ENCODE measurements at places on chromosomes 13 and 19. TPM values are rescaled to one million over a fixed set of nuclear protein-coding genes. Genes with fewer than 3 reads are reported as not detected.

GRCh38 chr13:113411216-113412023 lies 41.9 kb downstream of the ADPRHL1 start:
- DNase-seq = peak; percentile 56

The RNF113B gene
- polyA plus RNA-seq = not detected

GRCh38 chr13:54637366-54637765 lies 1608.8 kb downstream of the OLFM4 start:
- no peak for DNase-seq

GRCh38 chr13:114118086-114118485 lies 14.3 kb downstream of the RASA3 start:
- DNase-seq = no peak

GRCh38 chr13:36026531-36026930 lies 104.7 kb downstream of the DCLK1 start:
- DNase-seq = no peak

- DNase-seq = no peak
Measured at GRCh38 chr19:9115307-9115813, at the start of gene OR7G1. Gene OR7G1, minus strand, starts transcription at chr19:9115763. Its CDS starts 0 bp downstream, at chr19:9115763.

DNA sequence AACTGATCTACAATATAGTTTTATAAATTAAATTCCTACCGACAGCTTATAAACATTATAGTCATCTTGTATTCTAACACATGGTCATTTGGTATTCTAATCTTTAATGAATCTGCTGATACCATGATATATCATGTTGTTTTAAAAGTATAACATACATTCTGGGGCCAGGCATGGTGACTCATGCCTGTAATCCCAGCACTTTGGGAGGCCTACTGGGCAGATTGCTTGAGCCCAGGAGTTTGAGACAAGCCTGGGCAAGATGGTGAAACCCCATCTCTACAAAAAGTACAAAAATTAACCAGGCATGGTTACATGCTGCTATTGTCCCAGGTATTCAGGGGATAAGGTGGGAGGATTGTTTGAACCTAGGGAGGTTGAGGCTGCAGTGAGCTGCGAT lies 3.1 kb downstream of the ZNF383 start:
- no peak for DNase-seq

The TSSK6 gene
- 0.89 TPM for polyA plus RNA-seq

GRCh38 chr19:38464421-38465082 lies 31.1 kb downstream of the RYR1 start:
- no peak for DNase-seq

- DNase-seq = peak; percentile 55
Measured at GRCh38 chr13:107258599-107259187, 690.8 kb upstream of the ARGLU1 start.

The CHST8 gene
- polyA plus RNA-seq = 0.67 TPM

GRCh38 chr19:41478875-41479756 lies 36.2 kb downstream of the ERICH4 start:
- no peak for DNase-seq

DNA sequence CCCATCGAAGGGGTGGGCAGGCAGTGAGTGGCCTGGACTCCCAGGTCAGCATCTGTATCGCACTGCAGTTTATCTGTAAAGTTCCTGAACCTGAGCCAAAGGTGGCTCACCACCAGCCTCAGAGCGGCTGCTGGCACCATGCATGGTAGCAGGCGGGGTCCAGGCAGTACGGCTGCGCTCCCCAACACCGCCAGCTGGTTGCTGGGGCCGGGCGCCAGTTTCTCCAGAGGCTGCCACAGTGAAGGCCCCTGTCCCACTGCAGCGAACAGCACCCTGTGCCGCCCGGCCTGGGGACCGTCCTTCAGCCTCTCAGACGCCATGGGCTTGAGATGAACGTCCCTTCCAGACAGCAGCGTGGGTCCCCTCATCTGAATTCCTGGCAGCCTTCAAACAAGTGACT lies 109.8 kb downstream of the KDM4B start:
- DNase-seq = no peak

The RAB8A gene
- 51.4 TPM for polyA plus RNA-seq

DNA sequence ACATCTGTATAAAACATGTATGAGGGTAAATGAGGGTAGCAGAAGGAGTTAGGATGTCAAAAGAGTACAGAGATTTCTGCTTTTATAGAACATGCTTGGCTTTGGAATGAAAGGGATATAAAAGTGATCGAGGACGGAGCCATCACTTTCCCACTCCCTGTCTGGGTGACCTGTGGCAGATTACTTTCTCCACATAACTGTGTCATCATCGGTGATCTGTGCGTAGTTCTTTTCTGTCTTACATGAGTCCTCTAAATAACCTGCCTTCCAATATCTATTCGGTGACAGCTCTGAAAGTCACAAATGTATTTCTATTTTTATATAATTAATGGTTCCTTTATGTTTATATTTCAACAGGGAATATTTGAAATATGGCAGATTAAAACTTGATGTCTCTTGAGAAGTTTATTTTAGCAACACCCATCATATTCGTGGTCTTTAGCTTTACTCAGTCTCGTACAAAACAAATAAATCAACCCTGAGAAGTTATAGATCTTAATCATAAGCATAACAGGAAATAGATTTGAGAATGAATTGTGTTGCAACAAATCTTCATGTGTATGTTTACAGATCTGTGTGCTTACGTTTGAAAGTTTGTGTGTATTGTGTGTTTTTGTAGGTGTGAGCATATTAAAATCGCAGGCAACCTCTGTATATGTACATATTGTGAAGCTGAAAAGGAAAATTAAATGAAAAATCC lies 1094.3 kb downstream of the EFNB2 start:
- DNase-seq = no peak

The TJP3 gene
- polyA plus RNA-seq = 57.8 TPM

- DNase-seq = no peak
Measured at GRCh38 chr19:2191456-2192310, 27.9 kb downstream of the DOT1L start.

The CGB8 gene
- polyA plus RNA-seq = not detected

DNA sequence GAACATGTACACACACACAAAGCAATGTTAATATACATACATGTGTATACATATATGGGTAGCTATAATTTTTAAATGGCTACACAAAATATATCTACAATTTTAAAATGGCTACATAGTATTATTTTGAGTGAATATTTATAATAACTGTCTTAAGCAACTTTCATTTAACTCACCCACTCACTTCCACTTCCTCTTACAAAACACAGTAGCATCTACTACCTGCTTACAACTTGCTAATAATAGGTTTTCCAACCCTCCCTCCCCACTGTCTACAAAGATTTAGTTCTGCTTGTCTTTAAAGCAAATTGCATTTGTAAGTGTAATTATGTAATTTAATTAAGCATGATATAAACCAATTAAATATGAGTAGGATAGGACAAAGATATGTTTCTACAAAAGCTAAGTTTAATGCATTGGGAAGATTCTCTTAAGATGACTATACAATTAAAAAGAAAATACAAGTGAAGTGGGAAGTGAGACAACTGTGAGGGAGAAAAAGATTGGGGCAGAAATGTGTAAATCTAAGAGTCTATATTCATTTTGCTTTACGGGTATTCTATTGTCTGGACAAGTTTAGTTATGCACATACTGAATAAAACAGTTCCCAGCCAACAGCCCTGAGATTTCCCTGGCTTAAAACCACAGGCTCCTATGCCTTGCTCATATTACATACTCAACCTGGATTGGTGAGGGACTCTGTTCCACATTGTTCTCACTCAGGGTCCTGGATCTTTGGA lies 583.1 kb downstream of the EFNB2 start:
- DNase-seq = no peak

The XRCC1 gene
- polyA plus RNA-seq = 15.4 TPM

DNA sequence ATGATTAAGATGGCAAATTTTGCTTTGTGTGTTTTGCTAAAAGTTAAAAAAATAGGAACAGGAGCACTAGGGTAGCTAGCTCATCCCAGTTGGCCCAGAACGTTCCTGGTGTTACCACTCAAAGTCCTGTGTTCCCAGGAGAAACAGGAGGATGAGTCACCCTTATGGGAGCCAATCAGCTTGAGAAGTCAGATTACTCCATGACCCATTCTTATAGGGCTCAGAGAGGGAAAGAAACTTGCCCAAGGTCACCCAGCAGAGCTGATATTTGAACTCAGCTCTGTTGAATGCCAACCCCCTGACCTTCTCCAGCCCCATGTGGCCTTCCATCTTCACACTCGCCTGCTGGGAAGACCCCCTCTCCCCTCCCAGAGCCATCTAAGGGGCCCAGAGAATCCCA lies 13.0 kb downstream of the NMRK2 start:
- no peak for DNase-seq

DNA sequence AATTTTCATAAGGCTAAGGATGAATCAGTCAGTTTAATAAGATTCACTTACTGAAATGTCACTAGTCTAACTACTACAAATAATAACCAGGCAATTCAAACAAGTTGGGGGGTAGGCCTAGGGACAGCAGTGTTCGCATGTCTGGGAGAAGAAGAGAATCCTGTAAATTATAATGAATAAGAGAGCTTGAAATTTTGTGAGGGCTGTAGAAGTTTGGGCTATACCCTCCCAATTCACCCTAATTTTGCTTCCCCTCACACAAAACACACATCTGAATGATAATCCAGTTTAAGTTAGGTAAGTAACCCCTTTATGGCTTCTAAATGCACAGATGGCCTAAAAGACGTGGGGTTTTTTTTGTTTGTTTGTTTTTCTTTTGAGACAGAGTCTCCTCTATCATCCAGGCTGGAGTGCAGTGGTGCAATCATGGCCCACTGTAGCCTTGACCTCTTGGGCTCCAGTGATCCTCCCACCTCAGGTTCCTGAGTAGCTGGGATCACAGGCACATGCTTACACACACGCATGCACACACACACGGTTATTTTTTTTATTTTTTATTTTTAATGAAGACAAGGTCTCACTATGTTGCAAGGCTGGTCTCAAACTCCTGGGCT lies 69.9 kb downstream of the TBC1D4 start:
- DNase-seq = no peak

DNA sequence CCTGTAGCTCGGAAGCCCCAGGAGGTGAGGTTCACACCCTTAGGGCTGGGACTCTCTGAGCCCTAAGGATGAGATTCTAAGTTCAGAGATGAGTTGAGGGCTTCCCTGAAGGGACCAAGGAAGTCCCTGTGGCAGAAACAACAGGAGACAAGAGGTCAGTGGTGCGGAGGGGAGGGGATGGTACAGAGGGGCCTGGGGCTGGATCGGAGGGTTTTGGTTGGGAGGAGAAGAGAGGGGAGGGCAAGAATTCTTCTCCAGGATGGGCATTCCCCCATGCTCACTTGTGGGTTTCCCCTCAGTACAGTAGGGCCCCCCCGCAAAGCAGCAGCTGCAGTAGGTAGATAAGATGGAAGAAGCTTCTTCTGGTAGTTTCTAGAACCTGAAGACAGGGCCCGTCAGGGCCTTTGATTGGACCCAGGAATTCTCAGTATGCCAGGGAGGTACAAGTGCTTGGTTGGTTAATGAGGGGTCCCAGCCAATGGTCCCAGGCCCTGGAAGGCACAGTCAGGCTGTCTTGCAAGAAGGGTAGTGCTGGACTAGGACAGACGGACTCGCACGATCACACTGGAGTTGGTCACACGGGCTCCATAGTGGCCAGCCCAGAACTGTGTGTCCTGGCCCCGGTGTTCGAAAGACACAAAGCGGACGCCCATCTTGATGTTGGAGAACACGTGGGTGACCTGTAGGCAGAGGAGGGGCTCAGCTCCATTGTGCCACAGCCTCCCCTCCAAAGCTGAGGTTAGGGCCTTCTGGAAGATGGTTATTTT lies 7.3 kb downstream of the FBXO27 start:
- no peak for DNase-seq

GRCh38 chr13:82654861-82655855 lies 1227.1 kb downstream of the SLITRK1 start:
- peak; percentile 94 for DNase-seq

DNA sequence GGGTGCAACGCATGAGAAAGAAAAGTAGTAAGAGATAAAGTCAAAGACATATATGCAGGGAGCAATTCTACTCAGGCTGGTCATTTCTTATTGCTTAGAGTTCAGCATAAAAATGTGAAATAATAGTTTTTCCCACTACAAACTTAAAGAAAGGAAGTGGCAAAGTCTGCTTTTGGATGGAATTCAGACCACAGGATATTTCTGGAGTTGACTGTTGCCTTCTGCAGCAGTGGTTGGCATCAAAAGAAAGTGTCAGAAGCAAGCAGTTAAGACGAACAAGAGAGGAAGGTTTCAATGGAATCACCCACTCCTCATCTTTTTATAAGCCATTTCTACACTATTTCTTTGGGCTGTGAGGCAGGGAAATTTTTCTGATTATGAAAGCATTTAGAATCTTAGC lies 36.2 kb upstream of the TRPC4 start:
- DNase-seq = no peak

DNA sequence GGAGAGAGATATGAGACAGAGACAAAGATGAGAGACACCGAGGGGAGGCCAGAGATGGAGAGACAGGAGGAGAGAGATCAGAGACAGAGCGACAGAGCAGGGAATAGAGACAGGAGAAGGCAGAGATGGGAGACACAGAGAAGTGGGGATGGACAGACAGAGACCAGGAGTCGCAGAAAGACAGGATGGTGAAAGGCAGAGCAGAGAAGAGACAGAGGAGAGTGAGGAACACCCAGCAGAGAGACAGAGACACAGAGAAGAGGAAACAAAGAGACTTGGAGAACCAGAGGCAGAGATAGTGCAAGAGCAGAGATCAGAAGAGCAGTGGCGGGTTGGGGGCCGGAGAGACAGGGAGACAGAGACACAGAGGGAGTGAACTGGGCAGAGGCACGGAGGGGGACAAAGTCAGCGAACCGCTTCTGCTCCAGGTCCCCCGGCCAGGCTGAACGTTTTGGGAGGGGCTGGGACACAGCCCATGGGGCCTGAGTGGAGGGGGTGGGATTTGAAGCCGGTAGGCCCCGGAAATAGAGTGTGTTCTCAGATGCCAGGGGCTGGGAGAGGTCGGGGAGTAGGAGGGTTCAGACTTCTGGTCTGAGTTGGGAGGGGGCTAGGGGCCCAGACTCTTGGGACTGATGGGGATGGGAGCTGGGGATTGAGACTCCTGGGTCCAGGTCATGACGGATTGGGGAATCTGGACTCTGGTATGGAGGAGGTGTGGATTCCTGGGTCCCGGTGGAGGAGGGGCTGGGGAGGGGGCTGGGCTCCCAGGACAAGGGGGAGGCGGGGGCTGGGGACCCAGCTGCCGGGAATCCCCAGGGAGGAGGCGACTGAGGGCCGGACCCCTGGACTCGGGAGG lies 654 bp downstream of the ZNF579 start:
- DNase-seq = peak; percentile 63

DNA sequence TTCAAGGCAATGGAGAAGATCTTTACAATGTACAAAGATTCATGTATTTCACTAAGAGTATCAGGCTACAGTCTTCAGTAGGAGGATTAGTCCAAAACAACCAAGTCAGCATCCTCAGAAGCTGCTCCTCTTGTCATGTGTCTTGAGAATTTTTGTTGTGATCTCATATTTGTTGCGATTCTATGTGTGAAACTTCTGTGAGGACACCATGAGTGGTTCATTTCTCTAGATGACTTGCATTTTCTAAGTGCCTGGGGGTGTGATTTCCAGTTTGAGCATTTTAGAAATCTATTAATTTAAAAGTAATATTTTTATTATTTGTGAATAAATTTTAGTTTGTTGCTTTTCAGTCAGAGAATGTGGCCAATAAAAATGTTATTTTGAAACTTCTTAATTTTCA lies 94.5 kb downstream of the RAP2A start:
- no peak for DNase-seq

GRCh38 chr13:95098916-95099315 lies 202.3 kb downstream of the ABCC4 start:
- DNase-seq = no peak

The IZUMO4 gene
- polyA plus RNA-seq = 9.8 TPM
